Regular cardiac myocyte (primary cell): ENCODE measurements at places on chromosomes 1 and 21. TPM values are rescaled to one million over a fixed set of nuclear protein-coding genes. Genes with fewer than 3 reads are reported as not detected.

The PGLYRP4 gene
- not detected in 2 replicates for total RNA-seq

The KCNH1 gene
- total RNA-seq: 0.19 TPM in 1 of 2 replicates, not detected in the other

The TOE1 gene
- total RNA-seq: 5.6 and 23.4 TPM in 2 replicates

The AURKAIP1 gene
- 82.6 and 152 TPM in 2 replicates for total RNA-seq

The PGLYRP3 gene
- total RNA-seq: not detected in 2 replicates

The KPRP gene
- not detected in 2 replicates for total RNA-seq

The PRAMEF8 gene
- total RNA-seq: not detected in 2 replicates

The PBX1 gene
- total RNA-seq: 11.3 and 23.7 TPM in 2 replicates

The ESRRG gene
- total RNA-seq: under 0.01 TPM in 1 of 2 replicates, not detected in the other

The ATP1A2 gene
- 0.28 TPM in 1 of 2 replicates, not detected in the other for total RNA-seq

The CROCC gene
- 17.2 and 17.4 TPM in 2 replicates for total RNA-seq

The SPRR1A gene
- not detected in 2 replicates for total RNA-seq

The IKBKE gene
- 7.9 and 12.7 TPM in 2 replicates for total RNA-seq

The STYXL2 gene
- not detected in 2 replicates for total RNA-seq

The ARHGEF10L gene
- 18.6 and 20.1 TPM in 2 replicates for total RNA-seq

The DISP3 gene
- under 0.01 TPM in 1 of 2 replicates, not detected in the other for total RNA-seq

The UBE2U gene
- not detected in 2 replicates for total RNA-seq

The GNAT2 gene
- total RNA-seq: under 0.01 TPM in 2 replicates

The ATF6 gene
- 23.2 and 27.6 TPM in 2 replicates for total RNA-seq

The CSMD2 gene
- total RNA-seq: 0.38 and 0.56 TPM in 2 replicates
